MCF 10A (cell line): ENCODE measurements at places on chromosomes 5 and 9. TPM values are rescaled to one million over a fixed set of nuclear protein-coding genes. Genes with fewer than 3 reads are reported as not detected.

SKIC3 gene
- 97.2 and 105 TPM in 2 replicates for total RNA-seq

IFNK gene
- not detected in 2 replicates for total RNA-seq

- H3K27me3 ChIP-seq: peaks cover 58% of the 10 kb centered on the region
- H3K27ac ChIP-seq: no peak overlapping the region
- no peak overlapping the region for H3K4me3 ChIP-seq
- H3K4me1 ChIP-seq: no peaks in the 10 kb centered on the region
- no peak for DNase-seq
Measured at GRCh38 chr9:132505991-132506655, 76.3 kb upstream of the BARHL1 start.

- H3K4me1 ChIP-seq: no peaks in the 10 kb centered on the region
- H3K27me3 ChIP-seq: no peaks in the 10 kb centered on the region
- no peak overlapping the region for H3K4me3 ChIP-seq
- no peak for DNase-seq
Measured at GRCh38 chr5:71652349-71652748, 65.2 kb downstream of the MCCC2 start.

DNA sequence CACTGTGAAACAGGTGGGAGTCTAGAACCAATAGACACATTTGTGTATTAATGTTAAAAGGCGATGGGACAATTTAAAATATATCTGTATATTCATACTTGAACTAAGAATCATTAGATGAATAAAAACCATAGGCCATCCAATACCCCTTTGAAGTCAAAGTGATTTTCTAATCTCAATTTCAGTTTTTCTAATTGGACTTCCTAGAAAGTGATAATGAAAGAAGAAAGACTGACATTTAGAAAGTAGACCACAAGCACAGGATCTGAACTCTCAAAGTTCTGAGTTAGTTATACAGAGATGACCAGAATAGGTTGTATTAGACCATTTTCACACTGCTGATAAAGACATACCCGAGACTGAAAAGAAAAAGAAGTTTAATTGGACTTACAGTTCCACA, 412.8 kb upstream of the PIK3R1 start:
- H3K4me1 ChIP-seq: peaks cover 12% of the 10 kb centered on the region
- no peaks in the 10 kb centered on the region for H3K27me3 ChIP-seq
- H3K4me3 ChIP-seq: no peak overlapping the region
- no peaks in the 10 kb centered on the region for H3K36me3 ChIP-seq
- no peak overlapping the region for H3K27ac ChIP-seq
- no peak for DNase-seq

GRCh38 chr5:38681029-38681706, 124.7 kb upstream of the LIFR start:
- H3K27me3 ChIP-seq: peaks cover 2% of the 10 kb centered on the region
- no peaks in the 10 kb centered on the region for H3K4me1 ChIP-seq
- no peaks in the 10 kb centered on the region for H3K36me3 ChIP-seq
- no peak overlapping the region for H3K27ac ChIP-seq
- no peak overlapping the region for H3K4me3 ChIP-seq
- DNase-seq: no peak

GRCh38 chr5:67053229-67053628, 143.4 kb downstream of the CD180 start:
- peaks cover 30% of the 10 kb centered on the region for H3K36me3 ChIP-seq
- H3K4me1 ChIP-seq: peaks cover 11% of the 10 kb centered on the region
- H3K27ac ChIP-seq: no peak overlapping the region

- H3K4me3 ChIP-seq: no peak overlapping the region
- no peak overlapping the region for H3K27ac ChIP-seq
- DNase-seq: no peak
- no peaks in the 10 kb centered on the region for H3K4me1 ChIP-seq
- no peaks in the 10 kb centered on the region for H3K36me3 ChIP-seq
Measured at GRCh38 chr5:160899735-160900134, 47.7 kb upstream of the ATP10B start.

- no peaks in the 10 kb centered on the region for H3K36me3 ChIP-seq
- peak; percentile 75 for DNase-seq
- H3K4me3 ChIP-seq: no peak overlapping the region
- H3K27ac ChIP-seq: peak overlapping the region; percentile 33
- no peaks in the 10 kb centered on the region for H3K27me3 ChIP-seq
- peaks cover 32% of the 10 kb centered on the region for H3K4me1 ChIP-seq
Measured at GRCh38 chr5:145483212-145483611, 351.9 kb downstream of the PRELID2 start.

SLC6A7 gene
- not detected in 2 replicates for total RNA-seq
